ELR (cell line): ENCODE measurements at places on chromosomes 1 and 21.

GRCh38 chr1:74780594-74780993 is 47.6 kb downstream of the TYW3 start:
- DNase-seq: no peak

- DNase-seq: no peak
Measured at GRCh38 chr1:222275001-222275728, 272.7 kb downstream of the HHIPL2 start.

GRCh38 chr1:109400035-109400655 is 2.4 kb upstream of the SORT1 start:
- DNase-seq: no peak

GRCh38 chr1:187245201-187245600 is 416.5 kb downstream of the PLA2G4A start:
- DNase-seq: no peak

DNA sequence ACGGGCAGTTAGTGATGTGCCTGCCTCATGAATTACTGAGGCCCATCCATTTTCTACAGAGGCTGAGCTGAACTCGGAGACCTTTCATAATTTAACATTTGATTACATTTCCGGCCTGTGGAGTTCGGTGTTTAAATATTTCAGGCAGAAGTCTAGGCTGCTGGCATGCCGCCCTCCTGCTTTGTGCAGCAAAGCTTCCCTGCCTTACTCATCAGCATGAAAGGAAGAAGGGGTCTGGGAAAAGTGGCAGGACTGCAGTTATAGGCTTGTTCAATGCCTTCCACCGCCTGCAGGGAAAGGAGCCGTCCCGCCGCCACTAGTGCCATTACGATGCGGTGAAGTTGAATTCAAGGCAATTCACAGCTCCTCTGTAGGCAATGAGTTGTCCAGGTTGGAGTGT is 527.9 kb downstream of the NPHP4 start:
- DNase-seq: no peak

- DNase-seq: no peak
Measured at GRCh38 chr1:157288492-157288891, 150.3 kb upstream of the ETV3 start.

- peak; percentile 61 for DNase-seq
Measured at GRCh38 chr1:231866392-231867331, 240.1 kb downstream of the DISC1 start.

DNA sequence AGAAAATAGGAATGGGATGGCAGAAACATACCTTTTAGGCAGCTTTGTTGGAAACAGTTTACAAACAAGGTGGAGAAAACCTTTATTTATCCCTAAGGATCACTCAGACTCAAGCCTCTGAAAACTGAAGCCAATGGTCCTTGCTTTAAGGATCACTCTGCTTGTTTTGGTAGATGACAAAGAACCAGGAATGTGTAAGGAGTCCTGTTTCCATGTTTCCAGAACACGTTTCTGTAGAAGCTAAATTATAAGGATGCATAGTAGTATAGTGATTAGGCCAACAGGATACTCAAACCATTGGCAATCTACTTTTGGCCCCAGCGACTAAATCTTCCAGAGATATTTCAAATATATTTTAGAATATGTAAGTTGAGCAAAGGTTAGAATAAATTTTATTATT is 149.1 kb upstream of the HP1BP3 start:
- no peak for DNase-seq

DNA sequence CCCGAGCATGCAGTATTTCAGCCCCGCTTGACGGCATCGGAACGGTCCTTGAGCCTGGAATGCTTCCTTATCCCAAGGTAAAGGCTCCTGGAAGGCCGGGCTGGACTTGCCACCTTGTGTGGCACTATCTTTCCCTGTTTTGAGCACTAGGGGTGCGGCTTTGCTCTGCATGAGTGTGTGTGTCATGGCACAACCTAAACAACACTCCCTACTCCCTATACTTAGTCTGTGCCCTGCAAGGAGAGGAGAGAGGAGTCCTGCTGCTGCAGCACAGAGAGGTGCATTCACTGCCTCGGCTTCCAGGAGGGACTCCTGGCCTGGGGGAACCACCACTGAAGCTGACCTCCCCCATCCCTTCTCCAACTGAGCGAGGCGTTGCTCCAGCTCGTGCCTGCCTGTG is 60.4 kb upstream of the BACE2 start:
- DNase-seq: no peak

DNA sequence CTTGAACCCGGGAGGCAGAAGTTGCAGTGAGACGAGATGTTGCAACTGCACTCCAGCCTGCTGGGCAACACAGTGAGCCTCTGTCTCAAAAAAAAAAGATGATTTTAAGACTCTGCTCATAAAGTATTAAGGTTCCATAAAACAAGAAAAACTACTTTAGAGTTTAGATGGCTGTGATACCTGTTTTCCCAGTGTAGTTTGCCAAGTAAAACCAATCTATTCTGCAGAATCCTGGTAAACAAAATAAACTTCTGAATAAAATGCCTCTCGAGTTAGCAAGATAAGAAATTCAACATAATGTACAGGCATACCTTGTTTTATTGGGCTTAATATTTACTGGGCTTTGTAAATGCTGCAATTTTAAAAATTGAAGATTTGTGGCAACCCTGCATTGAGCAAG is 30.8 kb downstream of the LTN1 start:
- no peak for DNase-seq

DNA sequence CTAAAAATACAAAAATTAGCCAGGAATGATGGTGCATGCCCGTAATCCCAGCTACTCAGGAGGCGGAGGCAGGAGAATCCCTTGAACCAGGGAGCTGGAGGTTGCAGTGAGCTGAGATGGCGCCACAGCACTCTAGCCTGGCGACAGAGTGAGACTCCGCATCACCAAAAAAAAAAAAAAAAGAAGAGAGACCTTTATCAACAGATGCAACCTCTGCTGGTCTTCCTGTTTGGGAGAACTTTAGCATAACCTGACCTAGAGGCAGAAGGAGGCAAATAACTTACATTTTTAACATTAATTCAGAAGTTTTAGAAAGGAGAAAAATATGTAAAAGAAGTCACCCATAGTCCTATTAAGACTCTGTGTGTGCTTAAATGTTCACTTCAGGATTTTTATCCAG is 32.4 kb downstream of the SLAMF1 start:
- DNase-seq: no peak
